ENCODE measurements at places on chromosomes 11 and 22.

DNA sequence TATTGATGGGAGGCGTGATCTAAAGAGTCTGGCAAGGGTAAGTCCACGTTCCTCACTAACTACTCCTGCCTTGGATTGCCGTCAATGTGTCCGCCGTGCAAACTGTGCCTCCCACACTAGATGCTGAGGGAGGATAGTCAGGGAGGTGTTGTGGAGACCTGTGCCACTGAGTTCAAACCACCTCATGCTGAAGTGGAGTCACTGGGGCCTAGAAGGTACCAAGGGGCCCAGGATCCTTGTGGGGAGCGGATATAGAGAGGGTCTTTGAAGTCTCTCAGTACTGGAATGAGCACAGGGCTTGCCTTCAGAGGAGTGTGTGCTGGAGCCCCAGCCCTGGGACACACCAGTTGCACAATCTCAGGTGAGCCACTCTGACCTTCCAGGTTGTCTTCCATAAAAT is 27.1 kb upstream of the TMPRSS4 start:
- no peak for DNase-seq

- no peak for DNase-seq
Measured at GRCh38 chr11:72242141-72242540, 1.8 kb downstream of the PHOX2A start.

GRCh38 chr11:16184588-16184987 is 171.8 kb downstream of the SOX6 start:
- DNase-seq: peak; percentile 43

DNA sequence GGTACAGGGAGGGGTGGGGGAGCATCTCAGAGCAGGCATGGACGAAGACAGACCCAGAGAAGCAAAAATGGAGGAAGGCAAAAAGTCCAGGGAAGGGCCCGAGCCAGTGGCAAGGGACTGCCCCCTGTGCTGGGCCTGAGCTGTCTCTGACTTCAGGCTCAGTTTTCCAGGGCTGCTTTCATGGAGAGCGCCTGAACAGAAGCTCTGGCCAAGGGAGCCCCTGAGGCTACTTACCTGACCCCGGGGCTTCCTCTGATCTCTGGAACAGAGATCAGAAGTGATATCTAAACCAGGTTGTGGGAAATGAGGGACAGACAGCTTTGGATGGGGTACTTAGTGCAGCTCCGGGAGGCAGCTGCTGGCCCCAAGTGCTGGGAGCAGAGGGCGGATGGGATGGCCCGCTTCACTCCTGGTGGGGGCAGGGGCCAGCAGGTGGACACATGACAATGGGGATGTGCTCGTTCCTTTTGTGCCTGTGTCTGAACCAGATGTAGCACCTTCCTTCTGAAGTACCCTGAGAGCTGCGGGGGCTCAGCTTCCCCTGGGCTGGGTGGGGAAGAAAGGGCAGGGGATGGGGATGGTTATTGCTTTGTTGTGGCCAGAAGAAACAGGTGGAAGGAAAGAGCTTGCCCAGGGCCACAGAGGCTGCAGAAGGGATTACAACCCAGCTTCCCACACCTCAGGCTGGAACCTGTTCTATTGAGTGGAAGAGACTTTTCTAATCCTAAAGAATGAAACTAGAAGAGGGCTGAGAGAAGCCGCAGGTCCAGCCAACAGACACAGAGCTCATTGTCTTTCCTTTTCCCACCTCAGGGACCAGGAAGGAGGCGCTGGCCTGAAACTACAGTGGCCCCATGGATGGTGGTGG is 5.7 kb downstream of the LRRC10B start:
- peak; percentile 81 for DNase-seq

DNA sequence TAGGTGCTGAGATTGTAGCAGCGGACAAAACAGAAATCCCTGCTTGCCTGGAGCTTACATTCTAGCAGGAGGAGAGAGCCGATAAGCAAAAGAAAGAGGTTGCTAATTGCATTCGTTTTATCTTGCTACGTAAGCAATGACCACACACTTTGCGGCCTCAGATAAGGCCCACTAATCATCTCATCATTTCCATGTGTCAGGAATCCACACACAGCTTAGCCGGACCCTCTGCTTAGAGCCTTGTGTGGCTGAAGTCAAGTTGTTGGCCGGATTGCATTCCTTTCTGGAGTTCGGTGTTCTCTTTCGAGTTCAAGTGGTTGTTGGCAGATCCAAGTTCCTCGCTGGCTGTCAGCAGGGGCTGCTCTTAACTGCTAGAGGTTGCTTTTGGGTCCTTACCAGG is 101.6 kb downstream of the CHST1 start:
- no peak for DNase-seq

- DNase-seq: no peak
Measured at GRCh38 chr11:64230985-64231365, 627 bp downstream of the DNAJC4 start.

DNA sequence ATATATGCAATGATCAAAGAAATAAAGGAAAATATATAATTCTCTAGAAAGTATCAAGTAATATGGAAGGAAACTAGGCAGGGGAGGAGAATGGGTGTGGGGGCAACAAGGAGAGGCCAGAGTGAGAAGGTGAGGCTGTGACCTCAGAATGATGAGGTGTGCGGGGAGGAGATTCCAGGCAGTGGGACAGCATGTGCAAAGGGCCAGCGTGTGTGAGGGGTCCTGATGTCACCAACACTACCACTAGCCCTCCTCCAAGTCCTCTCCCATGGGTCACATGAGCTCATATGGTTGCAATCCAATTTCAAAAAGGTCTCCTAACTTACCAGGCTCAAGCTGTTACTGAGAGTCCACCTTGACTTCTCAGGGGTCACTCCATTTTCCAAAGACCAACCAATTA is 463.9 kb downstream of the MN1 start:
- no peak for DNase-seq

DNA sequence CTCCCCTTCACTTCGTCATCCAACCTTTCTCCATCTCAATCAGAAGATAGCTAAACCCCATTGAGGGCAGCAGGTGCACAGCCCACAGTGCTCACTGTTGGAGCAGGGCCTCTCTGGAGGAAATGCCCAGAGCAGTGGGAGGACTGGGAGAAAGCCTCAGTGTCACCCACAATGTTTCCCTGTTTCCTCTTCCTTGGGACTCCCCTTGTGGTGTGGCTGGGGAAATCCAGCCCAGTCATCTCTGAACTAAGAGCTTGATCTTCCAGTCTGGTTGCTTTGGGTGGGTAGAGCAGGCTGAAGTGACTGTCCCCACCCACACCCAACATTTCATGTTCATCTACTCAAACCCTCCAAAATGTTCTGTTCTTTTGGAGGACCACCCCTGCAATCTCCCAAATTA is 29.8 kb upstream of the EED start:
- no peak for DNase-seq

- DNase-seq: no peak
Measured at GRCh38 chr11:120494595-120494994, 17.0 kb upstream of the GRIK4 start.

- DNase-seq: no peak
Measured at GRCh38 chr11:72584293-72584938, 89.8 kb downstream of the PDE2A start.

GRCh38 chr22:45758603-45759002 is 87.0 kb downstream of the ATXN10 start:
- DNase-seq: no peak

GRCh38 chr22:40345815-40346184 is 500 bp upstream of the ADSL start:
- peak; percentile 27 for DNase-seq

DNA sequence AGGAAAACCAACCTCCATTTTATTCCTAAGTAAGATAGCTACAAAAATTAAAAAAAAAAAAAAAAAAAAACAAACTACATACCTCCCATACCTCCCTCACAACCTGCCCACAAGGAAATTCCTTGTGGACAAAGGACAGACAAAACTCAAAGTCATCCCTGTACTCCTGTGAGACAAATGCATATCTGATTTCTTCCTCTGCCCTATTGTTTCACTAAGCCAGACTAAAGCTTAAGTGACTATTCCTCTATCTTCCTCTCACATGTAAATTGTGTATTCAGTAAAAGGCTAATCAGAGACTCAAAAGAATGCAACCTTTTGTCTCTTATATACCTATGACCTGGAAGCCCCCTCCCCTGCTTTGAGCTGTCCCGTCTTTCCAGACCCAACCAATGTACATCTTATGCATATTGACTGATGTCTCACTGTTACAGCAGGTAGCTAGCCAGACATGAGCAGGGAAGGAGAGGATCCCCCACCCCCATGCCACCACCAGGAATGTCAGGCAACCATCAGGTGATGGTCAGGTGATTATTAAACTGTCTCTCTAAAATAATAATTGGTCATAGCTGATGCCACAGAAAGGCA is 289.4 kb downstream of the SBF2 start:
- no peak for DNase-seq

GRCh38 chr22:46660604-46661201 is 40.5 kb downstream of the GRAMD4 start:
- peak; percentile 62 for DNase-seq

DNA sequence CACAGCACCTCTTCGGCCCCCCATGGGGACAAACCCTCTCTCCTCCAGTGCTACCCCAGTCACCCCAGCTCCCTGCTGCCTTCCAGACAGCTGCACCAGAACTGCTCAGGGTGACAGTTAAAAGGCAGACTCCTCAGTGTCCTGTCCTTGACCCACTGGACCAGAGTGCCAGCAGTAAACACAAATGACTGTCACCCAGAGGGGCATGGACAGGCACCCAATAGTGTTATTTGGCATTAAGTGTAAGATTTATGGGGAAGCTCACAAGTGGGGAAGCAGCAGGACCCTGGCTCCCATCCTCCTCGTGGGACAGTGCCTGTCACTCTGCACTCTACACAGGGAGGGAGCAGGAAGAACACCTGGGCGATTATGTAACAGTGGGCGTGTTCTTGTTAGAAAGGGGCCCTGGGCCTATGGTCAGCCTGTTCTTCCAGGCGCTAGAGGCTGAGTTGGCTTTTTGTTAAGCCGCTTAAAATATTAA is 5.0 kb downstream of the RPS19BP1 start:
- DNase-seq: peak; percentile 58

GRCh38 chr22:50507991-50508884 is at the start of gene NCAPH2:
Gene NCAPH2 (plus strand): TSS chr22:50508224. CDS start chr22:50508338, 114 bp downstream.
- peak; percentile 93 for DNase-seq

DNA sequence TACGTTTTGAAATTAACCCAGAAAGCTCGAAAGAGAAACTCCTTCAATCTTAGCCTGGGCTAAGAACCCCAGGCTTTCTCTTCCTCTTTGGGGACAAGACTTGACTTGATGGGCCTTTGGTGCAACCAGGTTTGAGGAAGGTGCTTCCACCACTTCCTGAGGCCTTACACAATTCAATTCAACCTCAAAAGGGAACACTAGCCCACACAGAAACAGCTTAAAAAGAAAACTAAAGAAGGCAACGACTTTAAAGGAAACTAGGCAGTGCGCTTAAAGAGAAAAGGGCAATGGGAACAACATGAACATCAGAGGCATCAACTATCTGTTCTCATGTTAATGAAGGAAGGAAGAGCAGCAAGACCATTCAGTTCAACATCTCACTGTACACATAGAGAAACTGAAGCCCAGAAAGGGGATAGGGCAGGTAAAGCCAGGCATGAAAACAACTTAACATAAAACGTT is 24.8 kb downstream of the PAK1 start:
- DNase-seq: no peak

GRCh38 chr11:116731097-116731761 is 41.6 kb downstream of the BUD13 start:
- peak; percentile 27 for DNase-seq

DNA sequence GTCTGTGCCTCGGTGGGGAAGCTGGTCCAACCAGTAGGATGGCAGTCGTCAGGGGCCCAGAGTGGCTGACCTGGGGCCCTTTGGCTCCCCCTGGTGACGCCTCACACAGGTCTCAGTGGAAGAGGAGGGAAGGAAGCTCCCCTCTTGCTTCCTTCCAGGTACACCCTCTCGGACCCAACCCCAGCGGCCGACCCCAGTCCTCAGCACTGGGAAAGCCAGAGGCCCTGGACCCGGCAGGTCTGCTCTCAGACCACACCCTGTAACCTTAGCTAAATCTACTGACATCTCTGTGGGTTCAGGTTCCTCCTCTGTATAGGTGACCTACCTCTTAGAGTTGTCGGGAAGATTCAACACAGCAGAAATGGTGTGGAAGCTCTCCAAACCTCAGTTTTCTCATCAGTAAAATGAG is 3.4 kb upstream of the SCUBE1 start:
- DNase-seq: peak; percentile 31

- DNase-seq: no peak
Measured at GRCh38 chr11:115644856-115645255, 140.6 kb upstream of the CADM1 start.

DNA sequence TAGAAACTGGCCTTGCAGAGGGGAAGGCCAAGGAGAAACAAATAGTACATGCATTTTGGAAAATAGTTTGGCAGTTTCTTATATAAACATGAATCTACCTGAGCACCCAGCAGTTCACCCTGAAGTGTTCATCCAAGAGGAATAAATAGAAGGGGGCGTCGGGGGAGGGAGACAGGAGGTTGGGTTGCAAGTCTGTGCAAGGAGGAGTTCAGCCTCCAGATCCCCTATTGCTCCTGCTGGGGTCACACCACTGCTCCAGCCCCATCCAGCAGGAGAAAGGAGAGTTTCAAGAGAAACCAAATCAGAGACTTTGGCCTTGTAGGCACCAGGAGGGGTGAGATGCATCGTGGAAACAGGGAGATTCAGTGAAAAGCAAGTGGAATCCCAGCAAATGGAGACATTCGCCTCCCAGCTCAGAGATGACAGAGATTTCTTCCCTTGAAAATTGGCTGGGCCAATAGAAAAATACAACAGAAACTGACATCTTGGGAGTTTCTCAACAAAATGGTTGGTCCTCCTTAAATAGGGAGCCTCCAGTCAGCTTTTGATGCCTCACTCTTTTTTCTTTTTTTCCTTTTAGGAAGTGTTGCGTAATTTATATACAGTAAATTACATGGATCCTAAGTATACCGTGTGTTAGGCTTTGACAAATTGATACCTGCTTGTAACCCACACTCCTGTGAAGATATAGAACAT is 34.1 kb downstream of the OTOG start:
- no peak for DNase-seq

- no peak for DNase-seq
Measured at GRCh38 chr11:59040607-59041006, 45.5 kb upstream of the GLYATL1B start.

GRCh38 chr22:42281706-42282251 is 11.3 kb upstream of the TCF20 start:
- DNase-seq: no peak

DNA sequence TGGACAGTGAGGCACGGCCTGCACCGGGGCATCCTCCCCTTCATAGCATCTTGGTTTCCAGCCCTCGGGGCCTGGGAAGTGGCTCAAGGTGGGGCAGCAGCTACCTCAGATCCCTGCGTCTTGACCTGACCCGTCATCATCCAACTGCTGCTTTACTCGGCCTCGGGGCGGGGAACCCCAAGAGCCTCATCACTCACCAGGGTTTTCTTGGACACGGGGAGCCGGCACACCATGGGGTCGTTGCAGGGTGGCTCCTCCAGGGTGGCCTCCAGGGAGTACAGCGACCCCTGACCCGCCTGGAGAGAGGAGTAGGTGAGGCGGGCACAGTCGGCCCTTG is 651 bp downstream of the CTSF start:
- DNase-seq: no peak

Measured in SW480 (cell line).